ENCODE measurements at places on chromosomes 6 and 20.

DNA sequence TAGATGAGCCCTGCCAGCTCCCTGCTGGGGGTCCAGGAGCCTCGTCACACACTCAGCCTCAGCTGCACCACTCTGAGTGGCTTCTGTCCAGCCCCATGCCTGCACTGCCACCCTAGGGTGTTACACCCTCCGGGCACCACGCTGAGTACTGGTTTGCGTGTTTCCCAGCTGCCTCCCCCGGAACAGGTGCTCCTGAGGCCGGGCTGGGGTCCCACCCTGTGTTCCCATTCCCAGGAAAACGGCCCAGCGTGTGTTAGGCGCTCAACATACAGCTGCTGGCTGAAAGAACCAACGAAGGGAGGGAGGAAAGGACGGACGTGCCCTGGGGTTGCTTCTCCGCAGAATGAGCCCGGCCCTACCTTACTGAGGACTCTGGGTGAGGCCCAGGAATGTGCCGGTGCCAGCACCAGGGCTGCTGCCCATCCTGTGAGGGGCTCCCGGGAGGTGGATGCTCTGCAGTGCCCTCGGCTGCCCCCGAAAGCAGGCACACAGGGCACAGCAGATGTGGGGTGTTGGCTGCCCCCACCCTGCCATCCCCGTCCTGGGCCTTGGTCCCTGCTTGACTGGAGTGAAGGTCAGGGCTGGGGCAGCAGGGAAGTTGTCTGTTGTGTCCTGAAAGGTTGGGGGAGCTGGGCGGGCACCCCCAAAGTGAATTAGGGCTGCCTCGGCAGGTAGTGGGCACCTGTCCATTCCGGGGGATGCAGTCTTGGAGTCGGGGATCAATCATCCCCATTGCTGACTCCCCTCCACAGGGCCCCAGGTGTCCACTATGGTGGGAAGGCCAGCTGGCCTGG lies 16.3 kb downstream of the LAMA5 start:
- no peak for DNase-seq

GRCh38 chr20:50353289-50353961 lies 156.8 kb upstream of the PTPN1 start:
- DNase-seq: no peak

DNA sequence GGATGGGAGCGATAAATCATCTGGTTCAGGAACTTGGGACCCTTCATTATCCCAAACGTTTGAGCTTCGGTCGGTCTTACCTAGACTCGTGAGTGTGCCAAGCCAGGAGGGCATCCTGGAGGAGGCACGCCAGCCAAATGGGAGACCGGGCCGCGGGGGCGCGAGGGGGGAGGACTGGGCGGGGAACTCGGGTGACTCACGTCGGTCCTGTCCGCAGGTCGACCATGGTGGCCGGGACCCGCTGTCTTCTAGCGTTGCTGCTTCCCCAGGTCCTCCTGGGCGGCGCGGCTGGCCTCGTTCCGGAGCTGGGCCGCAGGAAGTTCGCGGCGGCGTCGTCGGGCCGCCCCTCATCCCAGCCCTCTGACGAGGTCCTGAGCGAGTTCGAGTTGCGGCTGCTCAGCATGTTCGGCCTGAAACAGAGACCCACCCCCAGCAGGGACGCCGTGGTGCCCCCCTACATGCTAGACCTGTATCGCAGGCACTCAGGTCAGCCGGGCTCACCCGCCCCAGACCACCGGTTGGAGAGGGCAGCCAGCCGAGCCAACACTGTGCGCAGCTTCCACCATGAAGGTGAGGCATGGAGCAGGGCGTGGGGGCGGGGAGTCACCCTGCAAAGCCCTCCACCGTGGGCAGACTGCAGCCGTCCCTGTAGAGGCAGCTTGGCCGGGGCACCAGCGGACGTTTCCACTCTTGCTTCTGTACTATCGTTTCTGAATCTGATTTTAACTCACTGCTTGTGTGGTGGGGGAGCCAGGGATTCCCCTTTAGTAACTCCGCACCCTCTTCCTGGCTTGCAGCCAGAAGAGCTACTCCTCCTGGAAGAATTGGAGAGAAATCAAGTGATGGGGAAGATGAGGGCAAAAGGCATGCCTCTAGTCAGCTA lies 2.7 kb downstream of the BMP2 start:
- no peak for DNase-seq

GRCh38 chr20:10826111-10826510 lies 152.3 kb upstream of the JAG1 start:
- no peak for DNase-seq

- no peak for DNase-seq
Measured at GRCh38 chr20:57625181-57625958, 5.1 kb upstream of the ZBP1 start.

DNA sequence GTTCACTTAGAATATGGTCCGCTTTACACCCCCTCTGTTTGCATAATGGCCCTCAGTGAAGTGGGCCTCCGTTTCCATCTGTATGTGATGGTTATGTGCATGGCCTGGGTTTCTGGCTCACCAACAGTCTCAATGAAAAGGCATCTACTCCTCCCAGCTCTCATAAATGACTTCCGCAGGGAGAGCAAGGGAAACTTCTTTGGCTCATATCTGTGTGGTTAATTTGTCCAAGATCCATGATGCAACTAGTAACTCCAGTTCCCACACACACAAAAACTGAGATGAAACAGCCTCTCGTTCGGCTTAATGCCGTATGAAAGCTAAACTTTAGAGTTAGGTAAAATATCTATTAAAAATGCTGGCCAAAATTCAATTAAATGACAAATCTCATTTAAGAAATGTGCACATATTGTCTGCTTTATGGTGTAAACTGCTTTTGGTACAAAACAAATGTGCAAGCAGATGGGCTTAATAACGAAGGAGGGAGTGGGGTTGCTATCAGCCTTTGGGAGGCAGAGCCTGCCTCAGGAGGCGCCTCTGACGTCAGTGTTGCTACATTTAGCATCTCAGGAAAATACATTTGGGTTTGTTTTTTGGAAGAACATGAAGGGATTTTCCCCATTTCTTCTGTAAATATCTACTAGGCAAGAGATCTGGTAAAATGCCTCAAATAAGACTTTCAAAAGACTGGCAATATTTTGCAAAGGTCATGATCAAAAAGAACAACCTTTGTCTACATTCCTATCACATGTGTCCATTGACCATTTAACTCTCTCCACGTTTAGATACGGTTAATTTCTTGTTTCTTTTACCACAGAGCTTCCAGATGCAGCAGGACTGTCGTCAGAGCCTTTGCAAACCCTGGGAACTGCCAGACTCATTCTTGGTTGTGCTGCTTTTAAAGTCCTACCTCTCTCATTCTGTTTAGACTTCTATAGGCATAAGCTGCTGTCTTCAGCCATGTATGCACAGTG lies 96.8 kb downstream of the ARMC2 start:
- no peak for DNase-seq

DNA sequence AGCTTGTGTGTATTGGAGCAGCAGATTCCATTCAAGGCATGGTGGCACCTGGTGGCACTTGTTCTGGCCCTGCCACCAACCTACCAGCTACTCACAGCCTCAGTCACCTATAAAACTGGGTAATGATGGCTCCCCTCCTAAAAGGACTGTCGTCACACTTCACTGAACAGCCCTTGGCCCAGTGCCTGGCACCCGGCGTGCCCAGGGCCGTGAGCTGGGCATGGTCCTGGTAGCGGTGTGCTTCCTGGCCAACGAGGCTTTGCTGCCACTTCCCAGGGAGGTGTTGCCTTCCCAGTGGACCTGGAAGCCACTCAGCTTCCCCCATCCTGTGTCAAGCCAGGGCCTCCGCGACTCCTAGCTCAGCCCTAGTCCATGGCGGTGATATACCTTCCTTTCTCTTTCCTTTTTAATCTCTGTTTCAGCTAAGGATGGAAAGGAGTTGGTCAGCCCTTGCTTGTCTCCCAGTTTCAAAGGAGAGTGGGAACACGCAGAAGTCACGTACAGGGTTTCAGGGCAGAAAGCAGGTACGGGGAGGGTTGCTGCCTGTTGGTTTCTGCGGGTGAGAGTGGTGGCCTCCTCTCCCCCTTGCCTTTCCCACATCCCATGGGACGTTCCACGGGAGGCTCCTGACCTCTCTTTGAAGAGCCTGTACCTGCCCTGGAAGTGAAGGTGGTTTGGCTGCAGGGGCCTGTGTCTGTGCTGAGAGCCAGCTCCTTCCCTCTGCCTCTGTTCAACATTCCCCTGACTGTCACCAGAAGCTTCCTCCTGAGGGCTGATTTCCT lies 25.5 kb downstream of the ENTPD6 start:
- DNase-seq: no peak

- DNase-seq: no peak
Measured at GRCh38 chr6:46042355-46042999, 26.8 kb upstream of the CLIC5 start.
